ENCODE measurements at places on chromosomes 6 and 20. TPM values are rescaled to one million over a fixed set of nuclear protein-coding genes. Genes with fewer than 3 reads are reported as not detected.

DNA sequence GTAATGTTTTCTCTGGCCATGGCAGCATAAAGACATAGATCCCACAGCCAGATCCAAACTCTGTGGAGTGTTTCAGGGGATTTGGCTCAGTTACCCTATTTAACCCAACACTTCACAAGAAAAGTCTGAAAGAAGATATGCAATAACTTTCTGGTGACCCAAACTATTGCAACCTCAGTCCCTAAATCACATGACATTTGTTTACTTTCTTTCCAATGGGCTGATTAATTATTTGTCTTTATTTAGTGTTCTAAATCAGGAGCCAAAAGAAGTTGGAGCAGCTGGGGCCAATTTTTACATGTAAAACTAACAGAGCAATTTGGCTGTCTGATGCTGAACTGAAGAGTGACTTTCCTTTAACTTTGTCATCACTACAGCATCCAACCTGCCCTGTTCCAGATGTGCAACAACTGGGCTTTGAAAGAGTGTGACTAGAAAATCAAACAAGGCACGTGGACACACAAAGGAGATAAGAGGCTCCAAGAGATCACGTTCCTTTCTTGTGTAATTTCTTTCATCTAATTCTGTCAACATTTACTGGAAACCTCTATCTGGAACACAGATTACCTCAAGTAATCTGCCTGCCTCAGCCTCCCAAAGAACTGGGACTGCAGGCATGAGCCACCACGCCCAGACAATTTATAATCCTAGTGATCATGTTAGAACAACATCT, 90.8 kb downstream of the TRMT11 start:
- H3K27ac ChIP-seq: no peak overlapping the region
- no peak for DNase-seq
- no peak overlapping the region for H3K4me3 ChIP-seq
- H3K27me3 ChIP-seq: no peaks in the 10 kb centered on the region
- H3K4me1 ChIP-seq: no peaks in the 10 kb centered on the region
- no peaks in the 10 kb centered on the region for H3K36me3 ChIP-seq

GRCh38 chr20:11182720-11183119, 508.9 kb upstream of the JAG1 start:
- H3K36me3 ChIP-seq: no peaks in the 10 kb centered on the region
- no peak for DNase-seq
- no peaks in the 10 kb centered on the region for H3K27me3 ChIP-seq
- no peak overlapping the region for H3K27ac ChIP-seq
- no peaks in the 10 kb centered on the region for H3K4me1 ChIP-seq

- H3K4me1 ChIP-seq: no peaks in the 10 kb centered on the region
- DNase-seq: no peak
- H3K36me3 ChIP-seq: no peaks in the 10 kb centered on the region
- H3K27me3 ChIP-seq: no peaks in the 10 kb centered on the region
- H3K27ac ChIP-seq: no peak overlapping the region
- H3K4me3 ChIP-seq: no peak overlapping the region
Observed at GRCh38 chr20:19692100-19692499, 66.0 kb upstream of the RIN2 start.

DNA sequence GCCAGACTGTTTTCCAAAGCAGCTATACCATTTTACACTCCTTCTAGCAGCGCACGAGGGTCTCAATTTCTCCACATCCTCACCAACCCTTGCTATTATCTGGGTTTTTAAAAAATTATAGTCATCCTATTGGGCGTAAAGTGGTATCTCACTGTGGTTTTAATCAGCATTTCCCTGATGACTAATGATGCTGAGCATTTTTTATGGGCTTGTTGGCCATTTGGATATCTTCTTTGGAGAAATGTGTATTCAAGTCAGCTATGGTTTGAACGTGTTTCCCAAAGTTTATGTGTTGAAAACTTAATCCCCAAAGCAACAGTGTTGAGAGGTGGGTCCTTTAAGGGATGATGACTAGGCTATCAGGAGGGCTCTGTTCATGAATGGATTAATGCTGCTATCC, 6.7 kb downstream of the MCUR1 start:
- no peaks in the 10 kb centered on the region for H3K4me1 ChIP-seq
- peaks cover 4% of the 10 kb centered on the region for H3K36me3 ChIP-seq
- no peak overlapping the region for H3K4me3 ChIP-seq
- no peaks in the 10 kb centered on the region for H3K27me3 ChIP-seq
- DNase-seq: no peak
- no peak overlapping the region for H3K27ac ChIP-seq

- H3K27me3 ChIP-seq: peaks cover 8% of the 10 kb centered on the region
- DNase-seq: no peak
- no peak overlapping the region for H3K4me3 ChIP-seq
Observed at GRCh38 chr6:33197431-33198048, 2.9 kb downstream of the RXRB start.

DNA sequence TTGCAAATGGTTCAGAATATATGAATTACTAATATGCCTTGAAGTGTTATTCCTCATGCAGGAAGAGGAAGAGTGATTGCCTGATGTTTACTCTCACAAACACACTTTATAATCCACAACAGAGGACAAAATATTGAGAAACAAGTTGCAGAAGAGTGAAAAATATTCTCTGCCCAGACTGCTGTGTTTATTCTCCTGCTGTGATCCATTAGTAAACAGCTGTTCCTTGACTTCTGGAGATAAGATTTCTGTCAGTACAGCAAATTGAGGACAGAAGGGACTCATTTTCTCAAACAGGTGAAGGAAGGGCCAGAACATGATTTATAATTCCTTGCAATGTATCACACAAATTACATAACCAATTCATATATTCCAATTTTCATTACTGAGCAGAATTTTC, 148.0 kb downstream of the EPM2A start:
- H3K36me3 ChIP-seq: no peaks in the 10 kb centered on the region
- no peak for DNase-seq
- no peak overlapping the region for H3K4me3 ChIP-seq
- no peaks in the 10 kb centered on the region for H3K27me3 ChIP-seq

DNA sequence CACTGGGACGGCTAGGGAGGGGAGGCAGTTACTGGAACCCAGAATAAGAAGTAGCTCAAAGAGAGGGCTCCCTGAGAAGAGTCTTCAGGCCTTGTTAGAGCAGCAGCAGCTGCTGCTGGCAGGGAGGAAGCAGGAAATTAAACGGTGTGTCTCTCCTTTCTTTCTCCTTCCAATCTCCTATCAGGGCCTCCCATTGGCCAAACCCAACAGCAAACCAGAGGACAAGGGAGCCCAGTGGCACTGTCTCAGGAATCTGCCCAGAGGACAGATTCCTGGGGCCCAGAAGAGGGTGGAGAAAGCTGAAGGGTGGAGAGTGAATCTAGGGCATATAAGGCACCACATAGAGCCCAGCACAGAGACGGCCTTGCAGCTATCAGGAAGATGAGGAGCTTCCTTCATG, 10.2 kb downstream of the BTN3A1 start:
- no peak for DNase-seq
- no peaks in the 10 kb centered on the region for H3K27me3 ChIP-seq
- H3K36me3 ChIP-seq: peaks cover 22% of the 10 kb centered on the region
- H3K27ac ChIP-seq: no peak overlapping the region
- no peak overlapping the region for H3K4me3 ChIP-seq

- H3K4me1 ChIP-seq: peaks cover 2% of the 10 kb centered on the region
- peak overlapping the region; percentile 43 for H3K4me3 ChIP-seq
- peak; percentile 15 for DNase-seq
- H3K27me3 ChIP-seq: peaks cover 61% of the 10 kb centered on the region
- no peak overlapping the region for H3K27ac ChIP-seq
Observed at GRCh38 chr6:105136431-105137350, 43.1 kb downstream of the POPDC3 start.

DNA sequence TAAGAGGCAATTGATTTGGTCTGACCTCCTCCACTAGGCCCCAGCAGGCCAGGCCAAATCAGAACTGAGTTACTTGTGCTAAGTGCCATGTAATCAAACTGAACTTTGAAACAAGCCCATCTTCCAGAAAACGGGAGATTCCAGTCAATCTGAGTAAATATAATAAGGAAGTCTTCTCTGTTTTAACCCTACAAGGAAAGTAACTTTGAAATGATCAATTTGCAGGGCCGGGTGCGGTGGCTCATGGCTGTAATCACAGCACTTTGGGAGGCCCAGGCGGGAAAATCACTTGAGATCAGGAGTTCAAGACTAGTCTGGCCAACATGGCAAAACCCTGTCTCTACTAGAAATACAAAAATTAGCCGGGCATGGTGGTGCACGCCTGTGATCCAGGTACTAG, 2.0 kb upstream of the SHLD1 start:
- peaks cover 4% of the 10 kb centered on the region for H3K36me3 ChIP-seq
- no peaks in the 10 kb centered on the region for H3K27me3 ChIP-seq
- no peak overlapping the region for H3K27ac ChIP-seq
- DNase-seq: no peak
- no peak overlapping the region for H3K4me3 ChIP-seq

DNA sequence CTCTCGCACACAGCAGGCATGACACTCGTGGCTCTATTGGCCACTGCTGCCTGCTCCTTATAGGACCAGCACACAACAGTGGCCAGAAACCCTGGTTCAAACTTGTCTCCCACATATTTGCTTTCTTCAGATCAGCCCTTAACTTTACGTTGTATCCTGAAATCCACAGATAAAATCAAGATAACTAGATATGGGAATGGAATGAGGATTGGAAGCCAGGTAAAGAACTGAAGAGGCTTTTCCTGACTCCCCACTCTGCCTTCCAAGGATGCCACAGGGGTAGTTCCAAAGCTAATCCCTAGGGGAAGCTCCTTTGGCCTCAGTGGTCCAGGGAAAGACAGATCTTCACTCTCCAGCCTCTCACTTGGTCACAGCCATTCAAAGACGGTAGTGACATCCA, 86.5 kb downstream of the INSM1 start:
- H3K4me3 ChIP-seq: no peak overlapping the region
- H3K4me1 ChIP-seq: peaks cover 15% of the 10 kb centered on the region
- H3K36me3 ChIP-seq: peaks cover 4% of the 10 kb centered on the region
- no peak overlapping the region for H3K27ac ChIP-seq

GRCh38 chr6:3418496-3419060, 38.3 kb downstream of the SLC22A23 start:
- H3K4me1 ChIP-seq: peaks cover 39% of the 10 kb centered on the region
- no peaks in the 10 kb centered on the region for H3K36me3 ChIP-seq
- no peak overlapping the region for H3K4me3 ChIP-seq
- no peak for DNase-seq
- H3K27me3 ChIP-seq: peaks cover 2% of the 10 kb centered on the region

DNA sequence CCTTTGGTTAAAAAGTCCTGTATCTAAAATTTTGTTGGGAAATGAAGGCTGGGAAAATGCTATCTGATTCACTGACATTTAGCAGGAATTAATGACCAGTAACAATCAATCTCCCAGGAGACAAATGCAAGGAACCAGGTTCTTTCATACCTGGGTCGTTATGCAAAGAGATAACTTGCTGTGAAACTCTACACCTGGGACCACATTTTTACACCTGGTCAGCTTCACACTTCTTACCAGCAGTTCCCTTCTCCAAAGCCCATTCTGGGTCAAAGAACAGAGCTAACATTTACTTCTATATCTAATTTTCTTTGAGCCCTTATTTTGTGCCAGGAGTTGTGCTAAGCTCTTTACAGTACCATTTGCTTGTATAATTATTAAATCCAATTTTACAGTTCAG, 27.4 kb upstream of the STXBP5 start:
- H3K27me3 ChIP-seq: no peaks in the 10 kb centered on the region
- DNase-seq: no peak
- H3K4me1 ChIP-seq: no peaks in the 10 kb centered on the region
- H3K27ac ChIP-seq: no peak overlapping the region

GRCh38 chr6:161486361-161487216, 212.7 kb upstream of the AGPAT4 start:
- H3K4me3 ChIP-seq: no peak overlapping the region
- no peak for DNase-seq
- no peaks in the 10 kb centered on the region for H3K27me3 ChIP-seq
- H3K27ac ChIP-seq: no peak overlapping the region
- no peaks in the 10 kb centered on the region for H3K4me1 ChIP-seq
- H3K36me3 ChIP-seq: no peaks in the 10 kb centered on the region

DNA sequence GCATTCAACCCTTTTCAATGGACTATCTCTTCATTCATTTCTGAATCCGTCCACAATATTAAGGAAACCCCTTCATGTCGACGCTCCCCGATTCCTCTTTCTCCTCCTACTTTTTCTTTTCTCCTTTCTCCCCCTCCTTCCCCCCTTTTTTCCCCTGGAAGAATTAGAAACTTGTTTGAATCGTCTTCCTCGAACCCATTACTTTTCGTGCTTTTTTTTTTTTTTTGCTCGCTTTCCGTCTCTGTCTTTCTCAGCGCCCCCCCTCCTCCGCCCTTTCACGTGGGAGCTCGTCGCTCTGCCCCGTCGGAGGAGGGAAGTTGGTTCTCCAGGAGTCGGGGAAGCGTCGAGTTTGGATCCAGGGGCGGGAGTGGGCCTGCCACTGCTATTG, 2.3 kb upstream of the NKX2-2 start:
- no peak overlapping the region for H3K4me3 ChIP-seq
- H3K27me3 ChIP-seq: peaks cover 94% of the 10 kb centered on the region
- H3K4me1 ChIP-seq: peaks cover 6% of the 10 kb centered on the region
- H3K36me3 ChIP-seq: no peaks in the 10 kb centered on the region
- H3K27ac ChIP-seq: no peak overlapping the region

GRCh38 chr6:136335736-136336363, 46.2 kb upstream of the BCLAF1 start:
- no peak overlapping the region for H3K27ac ChIP-seq
- DNase-seq: no peak
- H3K4me1 ChIP-seq: no peaks in the 10 kb centered on the region
- no peak overlapping the region for H3K4me3 ChIP-seq
- H3K27me3 ChIP-seq: no peaks in the 10 kb centered on the region

DNA sequence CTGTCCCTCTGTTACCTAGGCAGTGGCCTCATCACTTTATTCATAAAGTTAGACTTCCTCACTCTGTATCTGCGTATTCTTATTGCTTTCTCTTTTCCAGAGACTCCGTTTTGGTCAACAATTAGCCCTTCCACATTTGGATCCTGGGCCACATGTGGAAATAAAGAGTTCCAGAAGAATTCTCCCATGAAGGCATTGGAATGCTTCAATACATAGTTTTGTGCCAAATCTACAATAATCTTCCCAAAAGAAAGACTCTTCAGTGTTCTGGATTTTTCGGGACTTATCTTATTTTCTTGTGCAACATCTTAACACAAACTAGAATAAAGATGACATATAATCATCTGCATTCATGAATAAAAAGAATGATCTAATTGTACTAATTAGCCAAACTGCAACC, 187.7 kb upstream of the BMP2 start:
- no peak overlapping the region for H3K27ac ChIP-seq
- no peak overlapping the region for H3K4me3 ChIP-seq
- no peaks in the 10 kb centered on the region for H3K4me1 ChIP-seq
- no peaks in the 10 kb centered on the region for H3K36me3 ChIP-seq
- H3K27me3 ChIP-seq: no peaks in the 10 kb centered on the region

- DNase-seq: no peak
- no peak overlapping the region for H3K27ac ChIP-seq
- H3K36me3 ChIP-seq: no peaks in the 10 kb centered on the region
Observed at GRCh38 chr6:120320481-120321162, 971.1 kb upstream of the MAN1A1 start.

GRCh38 chr6:104226790-104227446, 632.8 kb downstream of the HACE1 start:
- H3K27me3 ChIP-seq: no peaks in the 10 kb centered on the region
- no peak overlapping the region for H3K4me3 ChIP-seq
- H3K36me3 ChIP-seq: no peaks in the 10 kb centered on the region
- no peaks in the 10 kb centered on the region for H3K4me1 ChIP-seq
- H3K27ac ChIP-seq: no peak overlapping the region

- H3K27me3 ChIP-seq: no peaks in the 10 kb centered on the region
- no peak overlapping the region for H3K4me3 ChIP-seq
- DNase-seq: no peak
- H3K27ac ChIP-seq: no peak overlapping the region
- no peaks in the 10 kb centered on the region for H3K4me1 ChIP-seq
Observed at GRCh38 chr6:46628498-46628897, 24.1 kb downstream of the CYP39A1 start.

ADGRB3 gene
- total RNA-seq: 0.09 TPM

CPXM1 gene
- total RNA-seq: 11.9 TPM

PDSS2 gene
- 5.2 TPM for total RNA-seq

SPATS1 gene
- 0.33 TPM for total RNA-seq

TRAM2 gene
- 3.4 TPM for total RNA-seq

Measured in thymus (tissue), 14 donors.